Right ventricle myocardium superior (tissue), 1 donor: ENCODE measurements at places on chromosomes 5 and 9. TPM values are rescaled to one million over a fixed set of nuclear protein-coding genes. Genes with fewer than 3 reads are reported as not detected.

Gene PCDHB10
- total RNA-seq = 0.81 TPM

Gene FOXI1
- not detected for total RNA-seq

Gene PTGS1
- total RNA-seq = 4.0 TPM

Gene ABL1
- 31.5 TPM for total RNA-seq

Gene NUP155
- total RNA-seq = 10.7 TPM

Gene OR4F3
- not detected for total RNA-seq

Gene APBA1
- total RNA-seq = 2.0 TPM

Gene PRUNE2
- total RNA-seq = 1.3 TPM

Gene PCDHGA7
- total RNA-seq = 7.7 TPM

Gene RMRP
- total RNA-seq = 19,155 TPM

Gene DUSP1
- total RNA-seq = 122 TPM

Gene NR2F1
- total RNA-seq = 0.70 TPM

Gene PCDHGA2
- 6.5 TPM for total RNA-seq

Gene FAM169A
- 3.0 TPM for total RNA-seq

Gene CXCL14
- 1.3 TPM for total RNA-seq

Gene CDO1
- 9.2 TPM for total RNA-seq

Gene COL27A1
- total RNA-seq = 8.0 TPM

Gene MEF2C
- 52.3 TPM for total RNA-seq

Gene NUTM2G
- not detected for total RNA-seq

Gene JADE2
- total RNA-seq = 25.9 TPM

Gene PCDHB5
- total RNA-seq = 1.3 TPM

Gene ABCA2
- 26.7 TPM for total RNA-seq

Gene ADGRD2
- total RNA-seq = not detected

Gene TRMO
- 5.8 TPM for total RNA-seq

Gene ENTREP1
- total RNA-seq = 18.7 TPM

Gene SNX24
- 13.1 TPM for total RNA-seq

Gene GMCL2
- not detected for total RNA-seq

Gene SEC24A
- 5.6 TPM for total RNA-seq
